ENCODE measurements at places on chromosomes 2 and 18. TPM values are rescaled to one million over a fixed set of nuclear protein-coding genes. Genes with fewer than 3 reads are reported as not detected.
A peak's percentile ranks its signal among the peaks of the same experiment; 100 is the strongest.

The FLACC1 gene
- 1.8 TPM for total RNA-seq

The SGPP2 gene
- 18.2 TPM for total RNA-seq

The RUFY4 gene
- total RNA-seq: not detected

The CNRIP1 gene
- 22.4 TPM for total RNA-seq

The KRTCAP3 gene
- total RNA-seq: not detected

The CXCR1 gene
- total RNA-seq: 0.37 TPM

The HPCAL1 gene
- 27.2 TPM for total RNA-seq

GRCh38 chr2:170847716-170848115 lies 31.0 kb downstream of the GAD1 start:
- no peak overlapping the region for H3K27ac ChIP-seq
- no peaks in the 10 kb centered on the region for H3K4me1 ChIP-seq
- no peaks in the 10 kb centered on the region for H3K27me3 ChIP-seq
- H3K36me3 ChIP-seq: no peaks in the 10 kb centered on the region
- H3K4me3 ChIP-seq: no peak overlapping the region
- DNase-seq: no peak

- no peak overlapping the region for H3K27ac ChIP-seq
- no peaks in the 10 kb centered on the region for H3K4me1 ChIP-seq
- DNase-seq: no peak
- H3K36me3 ChIP-seq: no peaks in the 10 kb centered on the region
Measured at GRCh38 chr18:50172367-50172766, 22.6 kb downstream of the MYO5B start.

DNA sequence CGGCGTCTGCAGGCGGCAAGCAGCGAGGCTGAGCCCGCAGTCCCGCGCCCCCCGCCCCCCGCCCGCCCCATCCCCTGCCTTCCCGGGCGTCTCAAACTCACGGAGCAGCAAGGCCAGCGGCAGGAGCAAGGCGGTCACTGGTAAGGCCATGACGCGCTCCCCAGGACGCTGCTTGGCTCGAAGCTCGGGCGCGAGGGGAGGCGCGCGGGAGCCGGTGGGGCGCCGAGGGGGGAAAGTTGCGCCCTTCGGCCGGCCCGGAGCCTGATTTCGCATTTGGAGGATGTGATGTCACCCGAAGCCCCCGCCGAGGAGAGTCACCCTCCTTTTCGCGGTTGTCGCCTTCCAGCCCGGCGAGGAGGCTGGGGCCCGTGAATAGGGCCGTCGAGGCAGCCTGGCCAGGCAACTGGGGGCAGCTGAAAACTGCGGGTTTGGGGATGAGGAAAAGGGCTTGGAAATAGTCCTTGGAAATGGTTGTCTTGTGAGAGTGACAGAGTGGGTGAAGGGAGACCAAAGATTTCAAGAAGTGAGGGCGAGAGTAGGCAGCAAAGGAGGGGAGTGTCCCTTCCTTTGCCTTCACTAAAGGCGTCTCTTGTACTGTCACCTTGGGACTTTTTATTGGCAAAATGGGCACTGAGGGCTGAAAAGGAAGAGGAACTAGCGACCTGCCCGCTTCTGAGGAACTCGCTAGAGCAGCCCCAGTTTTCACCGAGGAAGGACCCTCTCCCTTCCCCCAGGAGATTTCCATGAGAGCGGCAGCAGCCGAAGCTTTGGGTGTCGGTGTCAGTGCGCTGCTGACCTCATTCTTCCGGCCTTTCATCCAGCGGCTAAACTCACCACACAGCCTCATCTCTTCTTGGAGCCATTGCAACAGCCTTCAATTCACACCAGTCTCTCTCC lies at the start of gene CD8A:
CD8A (minus strand) TSS at position 238 of the 897 bp plus-strand sequence; CDS start at position 150, 88 bp downstream.
- peak within 1 kb of the TSS; percentile 32 for H3K4me3 ChIP-seq
- DNase-seq: peak; percentile 62
- H3K4me1 ChIP-seq: peaks cover 39% of the 10 kb centered on the region
- H3K27me3 ChIP-seq: peaks cover 88% of the 10 kb centered on the region
- H3K27ac ChIP-seq: peak within 1 kb of the TSS; percentile 52

- H3K27ac ChIP-seq: no peak overlapping the region
- no peaks in the 10 kb centered on the region for H3K36me3 ChIP-seq
- H3K27me3 ChIP-seq: no peaks in the 10 kb centered on the region
- peaks cover 11% of the 10 kb centered on the region for H3K4me1 ChIP-seq
- H3K4me3 ChIP-seq: no peak overlapping the region
Measured at GRCh38 chr18:78767648-78768071, 212.0 kb upstream of the SALL3 start.

- no peak overlapping the region for H3K4me3 ChIP-seq
- no peaks in the 10 kb centered on the region for H3K4me1 ChIP-seq
- no peak overlapping the region for H3K27ac ChIP-seq
- H3K36me3 ChIP-seq: no peaks in the 10 kb centered on the region
Measured at GRCh38 chr2:33494877-33495641, 18.6 kb downstream of the RASGRP3 start.

DNA sequence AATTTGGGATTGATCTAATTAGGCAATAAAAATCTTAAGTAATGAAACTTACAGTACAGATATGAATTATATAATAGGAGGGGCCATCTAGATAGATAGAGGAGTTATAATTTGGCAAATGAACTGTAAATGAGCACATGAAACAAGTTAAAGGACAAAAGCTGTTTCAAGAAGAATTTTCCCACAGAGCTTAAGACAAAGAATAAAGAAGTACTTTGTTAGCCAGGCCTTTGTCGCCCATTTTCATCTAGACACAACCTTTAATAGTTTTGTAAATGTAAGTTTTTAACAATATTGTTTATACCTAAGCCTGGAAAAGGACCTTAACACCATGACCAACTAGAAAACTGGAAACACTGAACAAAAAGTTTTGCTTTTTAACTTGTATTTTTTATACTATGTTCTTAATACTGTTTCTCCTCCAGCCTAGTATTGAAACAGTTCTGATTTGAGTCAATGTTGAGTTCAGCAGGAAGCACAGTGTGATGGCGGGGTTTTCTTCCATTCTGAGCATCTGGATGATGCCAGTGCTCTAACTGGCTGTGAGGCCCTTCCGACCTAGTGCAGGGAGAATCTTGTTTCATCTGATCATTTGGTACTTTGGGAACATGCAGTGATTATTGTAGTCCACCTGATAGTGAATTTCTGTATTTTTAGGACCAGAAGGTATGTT lies 37.6 kb downstream of the FARP2 start:
- DNase-seq: no peak
- no peak overlapping the region for H3K4me3 ChIP-seq
- no peak overlapping the region for H3K27ac ChIP-seq
- H3K27me3 ChIP-seq: no peaks in the 10 kb centered on the region

Data from stomach (tissue), 19 donors.